Amygdala (tissue), 56 donors: ENCODE measurements at places on chromosomes 16 and 17.

DNA sequence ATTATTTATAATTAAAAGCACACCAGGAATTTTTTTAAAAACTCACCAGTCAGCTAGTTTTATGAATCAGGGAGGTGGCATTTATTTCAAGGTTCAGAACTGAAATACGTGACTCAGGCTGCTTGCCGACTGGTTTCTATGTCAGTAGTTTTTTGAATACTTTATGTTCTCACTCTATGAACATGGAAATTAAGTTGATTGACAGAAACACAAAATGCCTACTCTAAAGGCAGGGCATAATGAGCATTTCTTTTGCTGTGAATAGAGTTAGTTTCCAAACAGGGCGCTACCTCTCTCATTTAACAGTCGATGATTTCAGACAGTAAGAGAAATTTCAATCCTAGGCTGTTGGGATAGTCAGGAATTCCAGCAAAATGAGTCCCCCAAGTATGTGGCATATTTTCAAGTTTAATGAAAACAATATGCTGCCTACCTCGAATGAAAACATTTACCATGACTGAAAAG is 6.7 kb downstream of the HS3ST3B1 start:
- DNase-seq = no peak

- no peak for DNase-seq
Observed at GRCh38 chr16:67268136-67268579, 11.2 kb upstream of the PLEKHG4 start.

DNA sequence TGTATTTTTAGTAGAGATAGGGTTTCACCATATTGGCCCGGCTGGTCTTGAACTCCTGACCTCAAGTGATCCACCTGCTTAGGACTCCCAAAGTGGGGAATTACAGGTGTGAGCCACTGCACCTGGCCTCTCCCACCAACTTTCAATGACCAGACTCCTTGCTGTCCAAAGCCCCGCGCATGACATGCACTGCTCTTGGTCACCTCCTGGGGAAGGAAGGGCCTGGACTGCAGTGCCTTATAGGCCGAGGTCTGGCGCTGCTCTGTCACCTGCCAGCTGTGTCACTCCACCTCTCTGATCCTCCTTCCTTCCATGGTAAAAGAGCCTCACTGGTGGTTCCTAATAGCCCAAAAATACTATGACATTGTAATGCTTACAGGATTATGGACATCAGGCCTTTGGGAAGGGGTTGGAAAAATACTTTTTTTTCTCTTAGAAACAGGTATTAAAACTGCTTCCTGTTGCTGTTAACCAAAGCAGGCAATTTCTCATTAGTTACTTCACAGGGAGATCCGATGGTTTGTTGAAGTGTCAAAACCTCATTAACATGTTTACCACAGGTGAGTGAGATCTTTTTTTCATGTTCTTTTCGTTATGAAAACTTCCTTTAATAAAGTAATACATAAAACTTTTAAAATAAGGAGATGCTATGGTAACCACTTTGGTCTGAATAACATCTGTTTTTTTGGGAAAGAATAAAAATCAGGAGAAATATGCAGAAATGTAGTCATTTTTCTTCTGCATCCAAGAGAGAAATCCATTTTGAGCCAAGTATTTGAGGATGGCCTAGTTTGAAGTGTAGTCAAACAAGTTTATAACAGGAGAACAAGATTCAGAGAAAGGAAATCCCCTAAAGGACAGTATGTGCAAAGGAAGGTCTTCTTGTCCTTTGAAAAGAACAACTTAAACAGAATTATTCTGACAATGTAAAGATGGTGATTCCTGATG is 35.5 kb downstream of the GRB7 start:
- no peak for DNase-seq

DNA sequence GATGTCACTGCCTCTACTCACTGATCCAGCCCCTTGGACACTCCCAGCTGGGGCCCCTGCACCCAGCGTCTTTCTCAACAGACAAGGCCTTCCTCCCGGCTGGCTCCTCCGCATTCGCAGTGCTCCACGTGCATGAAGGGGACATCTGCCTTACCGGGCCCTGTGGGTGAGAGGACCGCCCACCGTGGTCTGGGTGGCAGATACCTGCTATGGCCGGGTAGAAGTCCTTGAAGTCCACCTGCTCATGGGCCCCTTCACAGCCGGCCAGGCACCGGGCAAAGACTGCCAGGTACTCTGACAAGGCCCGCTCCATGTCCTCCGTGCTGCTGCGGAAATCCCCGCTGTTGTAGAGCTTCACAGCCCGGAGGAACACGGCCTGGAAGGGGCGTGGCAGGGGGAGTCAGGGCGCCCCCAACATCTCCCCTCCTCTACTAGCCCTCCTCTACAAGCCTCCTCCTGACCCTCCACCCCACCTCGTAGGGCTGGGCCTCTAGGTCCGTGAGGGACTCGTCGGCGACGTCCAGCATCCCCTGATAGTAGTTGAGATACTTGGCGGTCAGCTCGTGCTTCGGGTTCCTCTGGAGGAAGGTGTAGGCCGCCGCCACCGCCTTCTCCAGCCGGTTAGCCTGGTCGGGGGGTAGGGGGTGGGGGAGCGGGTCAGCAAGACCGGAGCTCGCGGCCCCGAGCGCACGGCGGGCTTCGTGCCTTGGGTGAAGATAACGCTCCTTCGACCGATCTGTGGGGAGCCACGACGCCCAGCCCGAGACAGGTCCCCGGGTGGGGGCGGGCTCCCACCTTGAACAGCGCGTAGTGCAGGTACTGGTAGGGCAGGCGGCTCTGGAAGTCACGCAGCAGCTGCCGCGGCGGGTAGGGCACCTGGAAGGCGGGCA is 845 bp downstream of the P3H4 start:
- no peak for DNase-seq

- DNase-seq = no peak
Observed at GRCh38 chr17:62611728-62612127, 15.7 kb upstream of the MRC2 start.

DNA sequence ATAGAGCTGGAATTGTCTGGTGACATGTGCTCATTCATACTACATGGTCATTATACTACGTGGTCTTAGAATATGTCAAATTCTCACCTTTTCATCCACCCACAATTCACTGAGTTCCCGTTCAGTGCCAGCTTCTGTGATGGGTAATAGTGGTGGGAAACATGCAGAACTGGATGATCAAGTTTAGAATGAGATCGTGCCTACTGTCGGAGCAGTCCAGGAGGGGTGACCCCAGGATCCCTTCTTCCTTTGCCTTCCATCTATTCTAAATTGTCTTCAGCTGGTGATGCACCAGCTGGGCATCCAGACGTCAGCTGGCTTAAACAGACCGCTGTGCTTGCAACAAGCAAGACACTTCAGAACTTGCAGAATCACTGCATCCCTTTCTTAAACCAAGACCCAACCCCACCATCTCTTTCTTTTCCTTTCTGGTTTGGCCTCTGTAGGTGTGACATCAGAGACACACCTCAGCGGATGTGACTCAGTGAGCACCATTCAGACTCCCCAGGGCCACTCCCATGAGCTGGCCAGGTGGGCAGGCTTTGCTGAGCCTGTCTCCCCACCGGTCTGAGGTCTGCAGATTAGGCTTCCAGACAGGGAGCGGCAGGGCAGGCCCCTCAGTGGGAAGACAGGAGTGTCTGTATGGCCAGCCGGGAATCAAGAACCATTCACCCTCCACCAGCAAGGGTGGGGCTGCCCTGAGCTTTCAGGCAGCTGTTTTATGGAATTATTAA is 18.1 kb downstream of the C17orf100 start:
- no peak for DNase-seq

GRCh38 chr17:76238847-76239537 is 1.3 kb downstream of the RNF157 start:
- DNase-seq = no peak

GRCh38 chr17:74715144-74715543 is 2.4 kb upstream of the CD300LF start:
- DNase-seq = no peak

DNA sequence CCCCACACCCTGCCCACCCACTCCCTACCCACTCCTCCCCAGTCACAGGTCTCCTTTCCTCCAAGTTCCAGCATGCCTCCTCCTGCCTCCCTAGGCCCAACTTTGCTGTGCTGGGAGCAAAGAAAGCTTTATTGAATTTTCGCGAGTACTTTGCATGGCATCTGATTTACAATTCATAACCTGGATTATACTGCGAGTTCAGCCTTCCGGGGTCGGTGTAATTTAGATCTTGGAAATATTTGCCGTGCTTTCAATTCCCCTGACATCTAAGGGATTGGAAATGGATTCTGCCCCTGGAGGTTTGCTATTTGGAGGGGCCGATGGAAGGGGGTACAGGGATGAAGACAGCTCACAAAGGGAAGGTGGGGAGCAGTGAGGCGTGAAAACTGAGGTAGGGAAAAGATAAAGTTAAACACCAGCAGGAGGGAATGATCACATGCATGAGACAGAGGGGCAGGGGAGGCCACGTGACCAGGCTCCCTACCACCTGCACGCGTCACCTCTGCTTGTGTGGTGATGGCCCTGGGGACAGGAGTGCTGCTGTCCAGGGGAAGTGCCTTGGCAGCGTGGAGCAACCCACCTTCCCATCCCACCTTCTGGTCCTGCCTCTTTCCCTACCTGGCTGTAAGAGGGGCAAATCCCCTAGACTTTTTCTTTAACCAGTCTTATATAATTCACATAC is 132.3 kb upstream of the RPL38 start:
- DNase-seq = no peak
